ENCODE measurements at places on chromosomes 5 and 9.

GRCh38 chr9:34592895-34593601 lies 3.5 kb upstream of the CNTFR start:
- DNase-seq, result no peak

- no peak for DNase-seq
These were observed 241.4 kb downstream of the CSNK1G3 start for GRCh38 chr5:123753180-123753936.

DNA sequence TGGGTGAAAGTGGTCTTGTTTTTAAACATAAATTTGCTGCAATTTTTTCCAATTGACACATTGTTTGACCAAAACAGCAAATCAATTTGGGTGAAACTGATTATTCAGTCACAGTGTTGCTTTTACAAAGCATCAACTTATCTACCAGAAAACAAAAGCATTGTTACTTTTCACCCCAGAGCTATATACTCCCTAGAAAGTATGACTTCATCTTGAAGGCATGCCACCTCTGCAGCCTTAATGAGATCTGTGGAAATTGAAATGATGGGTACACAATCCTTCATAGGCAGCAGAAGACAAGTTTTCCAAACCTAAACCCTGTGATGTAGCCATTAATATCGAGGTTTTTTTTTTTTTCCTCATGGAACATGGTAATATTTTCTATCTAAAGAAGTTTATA lies 615.9 kb downstream of the CHSY3 start:
- DNase-seq, result no peak

DNA sequence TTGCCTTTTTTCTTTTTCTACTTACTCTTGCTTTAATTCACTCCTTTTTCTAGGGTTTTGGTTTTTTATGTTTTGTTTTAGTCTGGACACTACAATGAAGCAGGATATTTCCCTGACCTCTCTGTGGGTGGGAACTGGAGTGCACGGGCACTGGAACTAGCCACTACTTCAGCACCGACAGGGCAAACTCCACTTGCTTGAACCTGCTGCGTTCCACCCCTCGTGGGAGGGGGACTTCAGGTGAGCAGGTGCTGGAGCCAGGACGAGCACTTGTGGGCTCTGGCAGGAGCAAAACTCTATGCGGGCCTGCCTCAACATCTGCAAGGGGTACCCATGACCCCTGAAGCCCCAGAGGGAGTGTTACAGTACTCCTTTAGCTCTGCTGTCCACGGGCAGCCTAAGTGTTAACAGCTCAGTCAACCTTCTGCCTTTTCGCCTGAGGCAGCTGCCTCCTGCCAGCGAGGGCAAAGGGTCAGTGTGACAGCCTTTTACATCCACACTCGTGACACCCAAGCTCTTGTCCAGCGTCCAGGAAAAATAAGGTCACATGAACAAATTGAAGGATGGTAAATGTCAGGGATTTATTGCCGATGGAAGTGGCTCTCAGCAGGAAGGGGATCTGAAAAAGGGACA lies 144.1 kb upstream of the NFIL3 start:
- DNase-seq, result no peak

GRCh38 chr9:88197781-88198340 lies 59.6 kb upstream of the SPATA31C2 start:
- peak; percentile 83 for DNase-seq

DNA sequence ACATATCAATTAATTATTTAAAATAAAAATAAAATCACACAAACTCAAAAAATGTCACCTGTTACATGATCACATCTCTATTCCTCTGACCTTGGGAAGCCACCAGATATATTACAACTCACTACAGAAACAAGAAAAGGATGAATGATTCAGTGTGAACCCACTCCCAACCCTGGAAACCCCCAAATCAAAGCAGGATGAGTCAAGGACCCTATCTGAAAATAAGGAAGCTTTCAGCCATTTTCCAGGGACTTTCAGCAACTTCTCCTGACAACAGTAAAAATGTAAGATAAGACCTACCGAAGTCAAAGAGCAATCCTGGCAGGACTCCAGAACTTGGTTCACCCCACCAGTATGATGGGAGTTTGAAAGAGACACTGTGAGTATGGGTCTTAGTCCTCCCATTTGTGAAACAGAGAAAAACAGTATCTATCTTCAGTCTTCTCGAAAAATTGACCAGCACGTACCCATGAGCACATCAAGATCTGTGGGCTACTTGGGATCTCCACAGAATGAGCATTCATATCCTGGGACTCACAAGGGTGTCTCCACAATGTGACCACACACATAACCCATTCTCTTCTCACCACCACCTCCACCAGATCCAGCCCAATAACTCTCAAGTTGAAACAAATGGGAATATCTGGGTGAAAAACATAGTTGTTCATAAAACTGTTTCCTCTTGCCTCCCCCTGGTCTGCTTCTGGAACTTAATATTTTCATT lies 9.9 kb downstream of the NRG2 start:
- no peak for DNase-seq

DNA sequence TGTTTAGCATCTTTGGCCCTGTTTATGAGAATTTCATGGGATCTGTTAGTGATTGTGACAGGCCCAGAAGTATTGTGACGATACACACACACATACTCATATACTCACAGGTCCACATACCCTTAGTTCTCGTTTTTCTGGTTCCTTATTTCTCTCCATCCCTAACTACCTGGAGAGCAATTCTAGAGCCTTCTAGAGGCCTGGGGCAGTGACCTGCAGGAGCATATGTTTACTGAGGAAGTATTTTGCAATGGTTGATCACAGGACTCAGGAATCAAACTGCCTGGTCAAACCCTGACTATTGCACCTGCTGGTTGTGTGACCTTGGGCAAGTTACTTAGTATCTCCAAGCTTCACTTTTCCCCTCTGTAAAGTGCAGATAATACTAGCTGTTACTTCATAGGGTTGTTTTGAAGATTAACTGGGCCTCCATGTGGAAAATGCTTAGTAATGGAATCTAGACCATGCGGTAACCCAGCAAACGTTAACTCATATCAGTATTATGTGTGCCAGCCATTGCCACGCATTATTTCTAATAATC lies 8.7 kb downstream of the PAPPA start:
- DNase-seq, result no peak

GRCh38 chr9:35029241-35029640 lies 39.7 kb downstream of the DNAJB5 start:
- no peak for DNase-seq

GRCh38 chr9:128735373-128735772 lies 11.4 kb upstream of the ZDHHC12 start:
- no peak for DNase-seq

DNA sequence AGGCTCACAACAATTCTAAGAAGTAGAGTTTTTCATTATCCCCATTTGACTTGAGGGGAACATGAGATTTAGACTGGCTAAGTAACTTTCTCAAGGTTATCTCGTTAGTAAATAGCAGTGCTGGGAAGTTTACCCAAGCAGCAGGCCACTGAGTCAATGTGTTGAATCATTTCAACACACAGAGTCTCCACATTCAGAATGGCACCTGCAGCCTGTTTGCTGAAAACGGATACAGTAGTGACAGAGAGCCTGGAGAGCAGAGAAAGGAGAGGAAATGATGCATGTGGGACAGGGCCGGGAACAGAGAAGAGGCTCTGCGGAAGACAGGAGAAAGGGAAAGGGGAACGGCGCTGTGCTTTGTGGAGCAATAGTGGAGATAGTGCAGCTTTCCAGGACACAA lies 33.5 kb upstream of the ZSWIM6 start:
- no peak for DNase-seq

- DNase-seq, result no peak
These were observed 5.6 kb downstream of the PTCD2 start for GRCh38 chr5:72325566-72326305.

GRCh38 chr5:42500003-42500599 lies 76.9 kb downstream of the GHR start:
- no peak for DNase-seq

GRCh38 chr5:54946306-54946819 lies 39.0 kb downstream of the ESM1 start:
- no peak for DNase-seq

DNA sequence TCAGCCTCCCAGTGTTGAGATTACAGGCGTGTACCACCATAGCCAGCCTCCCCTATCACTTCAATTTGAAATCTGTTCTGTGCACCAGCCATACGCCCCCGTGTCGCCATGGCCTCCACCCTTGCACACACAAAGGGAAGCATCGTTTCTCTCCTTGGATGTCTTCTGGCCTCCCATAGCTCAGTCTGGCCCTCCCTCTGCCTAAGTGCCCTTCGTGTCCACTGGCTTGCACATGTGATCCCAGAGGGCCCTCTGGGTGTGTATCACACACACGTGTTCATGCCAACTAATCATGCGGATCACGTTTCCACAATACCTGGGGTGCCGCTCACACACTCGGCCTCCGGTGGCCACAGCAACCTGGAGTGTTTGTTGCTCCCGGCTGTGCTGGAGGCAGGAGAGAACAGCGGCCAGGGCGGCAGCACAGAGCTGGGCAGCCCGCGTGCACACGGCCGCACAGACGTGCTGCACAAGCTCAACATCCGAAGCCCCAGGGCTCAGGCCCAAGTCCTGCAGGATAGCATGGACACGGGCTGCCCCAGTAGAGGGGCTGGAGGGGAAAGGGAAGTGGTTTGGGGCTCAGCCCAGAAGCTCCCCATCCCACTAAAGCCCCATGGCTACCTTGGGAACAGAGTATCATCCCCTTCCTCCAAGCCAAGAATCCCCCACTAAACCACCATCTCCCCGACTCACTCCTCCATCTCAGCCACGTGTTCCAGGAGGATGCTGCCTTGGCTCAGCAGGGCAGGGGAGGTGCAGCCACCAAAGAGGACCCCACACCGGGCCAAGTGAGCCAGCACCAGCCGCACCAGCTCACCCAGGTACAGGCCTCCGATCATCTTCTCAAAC lies 10.9 kb downstream of the HK3 start:
- no peak for DNase-seq

- no peak for DNase-seq
These were observed 453.0 kb downstream of the EFNA5 start for GRCh38 chr5:107217721-107218130.

DNA sequence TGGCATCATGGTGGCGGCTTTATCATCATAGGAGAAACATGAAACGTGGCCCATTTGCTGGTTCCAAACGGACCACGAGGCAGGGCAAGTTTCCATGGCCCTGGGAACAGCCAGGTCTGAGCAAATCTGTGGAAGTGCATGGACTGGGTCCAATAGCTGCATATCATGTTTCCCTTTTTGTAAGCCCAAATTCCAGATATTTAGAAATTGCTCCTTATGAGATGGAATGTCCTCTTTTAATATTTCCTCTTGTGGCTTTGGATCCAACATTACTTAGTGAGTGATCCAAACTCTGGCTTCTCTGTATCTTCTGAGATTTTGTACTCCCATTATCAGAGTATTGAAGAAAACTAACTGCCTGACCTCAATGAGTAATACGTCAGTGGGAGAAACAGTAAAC lies 79.8 kb upstream of the FBXL7 start:
- no peak for DNase-seq

GRCh38 chr9:112860451-112860850 lies 30.2 kb downstream of the SLC46A2 start:
- DNase-seq, result no peak

DNA sequence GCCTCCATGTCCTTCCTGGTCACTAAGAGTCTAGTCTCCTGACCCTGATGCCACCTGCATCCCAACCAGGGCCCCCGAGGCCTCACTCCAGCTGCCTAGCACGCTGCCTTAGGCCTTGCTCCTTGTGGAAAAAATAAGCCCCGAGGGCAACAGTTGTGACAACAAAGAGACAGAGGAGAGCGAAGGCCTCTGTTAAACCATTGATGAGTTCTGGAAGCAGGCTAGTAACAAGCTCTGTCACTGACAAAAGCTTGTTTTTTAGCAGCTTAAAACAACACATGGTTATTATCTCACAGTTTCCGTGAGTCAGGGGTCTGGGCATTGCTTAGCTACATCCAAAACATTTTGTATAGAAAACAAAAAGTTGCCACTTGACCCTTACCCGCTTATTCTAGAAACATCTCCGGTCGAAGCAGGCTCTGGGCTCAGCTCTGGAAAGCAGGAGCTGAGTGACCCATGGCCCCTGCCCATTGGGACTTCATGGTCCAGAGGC lies 48.2 kb upstream of the TBC1D2 start:
- DNase-seq, result no peak

DNA sequence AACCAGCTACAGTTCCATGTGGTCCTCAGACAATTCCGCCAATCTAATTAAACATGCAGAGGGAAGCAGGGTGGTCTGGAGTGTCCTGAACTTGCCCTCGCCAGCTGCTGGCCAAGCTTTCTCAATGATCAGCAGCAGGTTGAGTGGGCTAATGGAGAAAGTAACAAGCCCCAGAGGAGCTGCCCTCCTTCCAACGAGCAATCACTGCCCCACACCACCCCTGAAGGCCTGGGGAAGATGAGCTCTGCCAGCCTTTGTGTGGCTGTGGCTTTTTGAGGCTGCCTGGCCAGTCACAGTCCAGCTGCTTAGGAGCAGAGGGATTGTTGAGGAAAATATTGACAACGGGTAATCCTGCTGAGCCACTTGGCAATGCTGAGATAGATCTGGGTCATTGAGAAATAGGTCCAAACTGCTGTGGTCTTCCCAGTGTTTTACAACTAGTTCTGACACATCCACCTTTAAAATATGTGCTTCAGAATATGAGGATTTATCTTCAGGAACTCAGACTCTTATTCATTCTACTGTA lies 107.3 kb downstream of the CD180 start:
- no peak for DNase-seq

DNA sequence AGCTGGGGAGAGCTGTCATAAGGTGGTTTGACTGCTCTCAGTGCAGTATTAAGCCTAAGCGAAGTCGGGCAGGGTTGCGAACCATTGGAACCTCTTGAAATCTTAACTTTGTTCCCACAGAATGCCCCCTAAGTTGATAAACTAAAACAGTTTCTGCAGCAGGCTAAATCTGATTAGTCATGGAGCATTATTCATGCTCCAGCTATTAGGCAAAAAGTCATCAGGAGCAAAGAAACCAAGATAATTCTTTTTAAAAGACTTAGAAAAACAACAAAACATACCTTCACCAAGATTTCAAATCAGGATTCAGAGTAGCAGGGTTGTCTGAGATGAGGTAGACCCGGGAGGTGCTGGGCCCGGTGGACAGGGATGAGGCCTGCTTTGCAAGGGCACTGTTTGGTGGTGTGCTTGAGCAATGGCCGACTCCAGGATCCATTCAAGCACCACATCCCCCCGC lies 69.9 kb upstream of the PLPP1 start:
- no peak for DNase-seq

DNA sequence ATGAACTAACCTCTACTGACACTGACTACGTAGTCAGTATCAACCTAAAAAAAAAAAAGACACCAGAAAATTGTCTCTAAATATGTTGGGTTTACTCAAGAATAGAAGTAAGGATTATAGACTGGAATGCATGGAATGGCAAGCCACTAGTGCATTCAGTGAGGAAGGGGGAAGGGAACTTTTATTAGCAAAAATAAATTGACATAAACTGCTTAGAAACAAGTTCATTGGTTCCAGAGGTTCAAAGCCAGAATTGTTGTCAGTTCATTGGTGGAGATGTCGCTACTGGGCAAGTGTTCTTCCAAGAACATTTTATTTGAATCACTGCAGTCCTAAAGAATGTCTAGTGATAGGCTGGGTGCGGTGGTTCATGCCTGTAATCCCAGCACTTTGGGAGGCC lies 26.1 kb upstream of the AOPEP start:
- DNase-seq, result no peak

GRCh38 chr9:128026255-128026772 lies 40.8 kb downstream of the NAIF1 start:
- DNase-seq, result no peak

All from HS-5 (cell line).